ENCODE measurements at places on chromosomes 5 and 9.

DNA sequence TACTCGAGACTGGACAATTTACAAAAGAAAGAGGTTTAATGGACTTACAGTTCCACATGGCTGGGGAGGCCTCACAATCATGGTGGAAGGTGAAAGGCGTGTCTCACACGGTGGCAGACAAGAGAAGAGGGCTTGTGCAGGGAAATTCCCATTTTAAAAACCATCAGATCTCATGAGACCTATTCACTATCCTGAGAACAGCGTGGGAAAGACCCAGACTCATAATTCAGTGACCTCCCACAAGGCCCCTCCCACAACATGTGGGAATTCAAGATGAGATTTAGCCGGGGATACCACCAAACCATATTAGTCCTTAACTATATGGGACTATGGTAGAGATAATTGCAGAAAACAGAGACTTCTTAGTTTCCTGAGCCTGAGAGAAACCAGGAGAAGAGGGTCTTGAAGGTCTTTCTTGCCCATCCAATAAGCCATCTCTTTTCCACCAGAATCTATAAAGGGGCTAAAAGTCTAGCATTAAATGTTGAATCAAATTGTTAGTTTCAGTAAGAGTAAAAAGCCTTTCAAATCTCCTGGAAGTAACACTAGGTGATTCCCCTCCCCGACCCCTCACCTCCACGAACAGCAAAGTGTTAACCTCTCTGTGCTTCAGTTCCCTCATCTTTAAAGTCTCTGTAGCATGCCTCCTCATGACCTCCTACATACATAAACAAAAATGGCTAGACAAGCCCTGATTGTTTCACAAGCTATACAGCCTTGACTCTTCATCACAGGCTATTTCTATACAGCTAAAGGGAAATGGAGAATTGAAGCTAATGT is 259.1 kb downstream of the TMEM167A start:
- no peak for DNase-seq

DNA sequence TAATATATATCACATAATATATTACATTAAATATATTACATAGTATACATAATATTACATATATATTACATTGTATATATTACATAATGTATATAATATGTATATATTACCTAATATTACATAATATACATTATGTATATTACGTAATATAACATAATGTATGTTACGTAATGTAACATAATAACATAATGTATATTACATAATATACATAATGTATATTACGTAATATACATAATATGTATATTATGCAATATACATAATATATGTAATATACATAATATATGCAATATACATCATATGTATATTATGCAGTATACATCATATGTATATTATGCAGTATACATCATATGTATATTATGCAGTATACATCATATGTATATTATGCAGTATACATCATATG is 19.1 kb downstream of the CYLC2 start:
- no peak for DNase-seq

GRCh38 chr5:80761966-80762365 is 107.2 kb upstream of the DHFR start:
- DNase-seq = no peak

DNA sequence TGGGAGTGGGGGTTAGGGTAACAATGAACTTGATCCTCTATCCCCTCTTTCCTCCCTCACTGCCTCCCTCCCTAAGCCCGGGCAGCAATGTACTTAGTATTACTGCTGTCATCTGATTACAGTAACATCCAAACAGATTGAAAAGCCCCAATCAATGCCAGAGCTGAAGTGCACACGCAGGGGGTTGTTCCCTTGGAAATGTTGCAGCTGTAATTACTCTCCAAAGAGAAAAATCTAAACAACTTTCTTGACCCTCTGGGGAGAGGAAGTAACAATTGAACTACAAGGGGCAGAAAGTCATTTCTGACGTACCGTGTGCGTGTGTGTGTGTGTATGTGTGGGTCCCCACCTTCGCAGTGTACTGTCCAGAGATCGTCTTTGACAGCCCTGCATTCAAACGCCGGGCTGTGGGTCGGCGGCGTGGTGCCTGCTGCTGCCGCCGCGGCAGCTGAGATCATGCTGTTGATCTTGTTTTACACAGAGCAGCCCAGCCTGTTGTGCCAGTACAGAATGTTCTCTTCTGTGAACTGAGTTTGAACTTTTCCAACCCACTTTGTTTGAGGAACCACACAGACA is 66.0 kb upstream of the KLF9 start:
- DNase-seq = peak; percentile 90

DNA sequence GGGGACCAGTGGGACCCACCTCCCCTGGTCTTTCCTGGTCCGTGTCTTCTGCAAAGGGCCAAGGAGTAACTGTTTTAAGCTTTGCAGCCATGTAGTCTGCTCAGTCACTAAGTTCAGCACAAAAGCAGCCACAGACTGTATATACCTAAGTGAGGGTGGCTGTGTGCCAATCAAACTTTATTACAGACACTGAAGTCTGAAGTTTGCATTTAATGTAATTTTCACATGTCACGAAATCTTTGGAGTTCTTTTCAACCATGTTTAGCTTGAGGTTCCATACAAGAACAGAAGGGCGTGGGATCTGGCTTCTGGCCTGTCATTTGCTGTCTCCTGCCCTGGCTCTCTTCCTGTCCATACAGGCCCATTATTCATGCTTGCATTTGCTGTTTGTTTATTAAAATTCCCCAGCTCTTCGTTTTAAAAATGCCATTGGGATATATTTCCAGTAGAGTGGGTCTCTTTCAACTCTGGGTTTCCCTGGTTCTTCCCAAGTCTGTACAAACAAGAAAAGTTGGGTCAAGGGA is 64.2 kb upstream of the ECM2 start:
- DNase-seq = no peak

DNA sequence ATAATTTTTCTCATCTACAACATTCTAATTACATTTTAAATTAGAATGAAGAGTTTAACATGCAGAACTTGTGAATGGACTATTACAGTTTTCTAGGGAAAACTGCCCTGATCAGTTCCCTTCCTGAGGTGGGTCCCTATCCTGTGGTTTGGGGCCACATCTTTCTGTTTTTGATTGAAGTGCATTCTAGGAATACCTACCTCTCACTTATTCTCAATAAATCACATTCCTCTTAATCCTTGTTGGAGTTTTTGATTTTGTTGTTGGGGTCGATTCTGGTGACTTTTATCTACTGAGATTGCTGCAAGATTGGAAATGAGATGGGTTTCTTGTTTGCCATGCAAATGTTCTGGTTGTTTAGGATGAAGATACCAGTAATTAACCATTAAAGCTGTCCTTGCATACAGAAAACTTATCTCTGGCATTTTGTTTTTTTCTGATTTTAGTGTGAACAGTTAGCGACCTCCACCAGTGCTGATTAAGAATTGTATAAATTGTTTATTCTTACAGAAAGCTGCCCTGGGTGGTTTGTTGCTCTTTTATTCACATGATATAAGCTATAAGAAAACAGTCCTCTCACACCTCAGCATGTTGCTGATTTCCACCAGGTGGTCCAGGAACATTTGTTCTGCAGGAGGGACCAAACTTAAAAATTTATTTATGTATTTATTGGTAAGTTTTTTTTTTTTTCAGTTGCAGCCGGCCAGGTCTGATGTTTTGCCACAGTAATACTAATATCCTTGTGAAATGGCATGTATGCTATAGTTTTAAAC is 269.9 kb downstream of the FANCC start:
- no peak for DNase-seq

- no peak for DNase-seq
Observed at GRCh38 chr5:54390015-54390414, 65.5 kb upstream of the HSPB3 start.

DNA sequence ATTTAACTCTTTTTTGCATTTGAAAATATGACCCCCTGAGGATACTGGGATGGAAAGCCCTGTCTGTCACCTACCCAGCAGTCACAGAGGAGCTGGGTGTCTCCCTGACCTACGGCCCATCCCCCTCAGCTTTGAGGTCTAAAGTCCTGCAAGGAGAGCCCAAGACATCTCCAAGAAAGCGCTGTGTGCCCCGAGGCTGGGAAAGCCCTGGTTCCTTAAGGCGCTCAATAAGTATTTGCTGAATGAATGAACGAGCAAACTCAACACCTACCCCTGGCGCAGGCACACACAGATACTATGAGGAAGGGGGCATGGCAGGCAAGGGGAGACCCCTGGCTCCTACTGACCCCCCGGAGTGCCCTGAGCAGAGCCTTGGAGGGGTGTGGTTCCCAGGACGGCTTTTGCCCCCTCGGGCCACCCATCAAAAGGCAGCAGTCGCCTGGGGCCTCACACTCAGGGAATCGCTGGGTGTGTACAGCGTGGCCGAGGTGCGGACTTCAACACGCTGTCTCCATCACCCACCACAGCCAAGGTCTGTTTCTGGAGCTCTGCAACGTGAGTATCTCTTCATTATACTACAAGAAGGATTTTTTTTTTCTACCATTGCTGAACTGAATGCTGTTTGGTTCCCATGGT is 211.6 kb downstream of the ERCC6L2 start:
- no peak for DNase-seq

DNA sequence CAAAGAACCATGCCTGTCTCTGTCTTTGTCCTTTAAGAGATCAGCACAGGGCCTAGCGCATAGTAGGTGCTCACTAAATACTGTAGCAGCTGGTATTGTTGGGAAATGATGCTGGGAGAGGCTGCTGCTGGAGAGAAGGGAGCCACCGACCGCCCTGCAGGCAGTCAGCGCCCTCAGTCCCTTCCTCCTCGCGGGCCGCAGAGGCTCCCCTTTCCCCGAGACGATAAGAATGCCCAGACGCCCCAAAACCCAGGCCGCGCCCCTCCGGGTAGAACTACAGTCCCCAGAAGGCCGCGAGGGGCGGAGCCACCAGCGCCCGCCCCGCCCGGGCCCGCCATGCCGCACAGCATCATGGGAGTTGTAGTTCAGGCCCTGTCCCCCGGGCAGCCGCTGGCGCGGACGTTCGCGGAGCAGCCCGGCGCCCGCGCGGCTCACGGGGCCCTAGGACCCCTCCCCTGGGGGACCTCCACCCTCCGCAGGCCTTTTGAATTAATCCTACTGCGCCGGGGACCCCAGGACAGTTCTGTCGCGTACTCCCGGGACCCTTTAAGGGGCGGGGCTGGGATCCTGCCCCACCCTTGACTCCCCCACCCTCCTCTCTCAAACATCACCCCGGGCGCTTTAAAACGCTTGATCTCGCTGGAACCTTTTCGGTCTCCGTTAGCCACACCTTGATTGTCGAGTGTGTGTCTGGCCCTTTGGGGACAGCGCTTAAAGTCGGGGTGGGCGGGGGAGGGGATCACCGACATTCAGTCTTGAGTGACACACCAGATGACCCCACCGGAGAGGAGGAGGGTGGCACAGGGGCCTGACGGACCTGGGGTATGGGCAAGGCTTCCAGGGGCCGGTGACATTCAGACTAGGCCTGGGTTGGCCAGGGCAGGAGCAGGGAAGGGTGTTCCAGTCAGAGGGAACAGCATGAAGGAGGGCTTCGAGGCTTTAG is 24.8 kb upstream of the IER5L start:
- DNase-seq = peak; percentile 84

DNA sequence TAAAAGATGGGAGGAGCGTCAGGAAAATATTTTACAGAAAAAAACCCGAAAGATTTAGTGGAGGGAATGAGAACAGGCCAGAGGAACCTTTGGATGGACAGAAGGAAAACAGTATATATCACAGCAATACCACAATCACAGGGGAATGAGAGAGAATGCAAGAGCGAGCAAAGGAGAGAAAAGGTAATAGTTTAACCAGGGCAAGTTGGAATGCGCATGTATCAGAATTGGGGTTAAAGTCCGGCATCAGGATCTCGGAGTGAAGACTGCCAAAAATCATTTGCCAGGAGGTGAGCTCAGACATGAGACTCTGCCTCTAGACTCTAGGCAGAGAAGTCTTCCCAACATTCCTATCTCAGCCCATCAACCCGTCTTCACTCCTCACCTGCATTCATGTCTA is 36.8 kb downstream of the PCDHGC5 start:
- no peak for DNase-seq

GRCh38 chr9:85483208-85483607 is 258.5 kb downstream of the AGTPBP1 start:
- DNase-seq = no peak

GRCh38 chr5:178677429-178677828 is 50.6 kb upstream of the CLK4 start:
- DNase-seq = no peak

DNA sequence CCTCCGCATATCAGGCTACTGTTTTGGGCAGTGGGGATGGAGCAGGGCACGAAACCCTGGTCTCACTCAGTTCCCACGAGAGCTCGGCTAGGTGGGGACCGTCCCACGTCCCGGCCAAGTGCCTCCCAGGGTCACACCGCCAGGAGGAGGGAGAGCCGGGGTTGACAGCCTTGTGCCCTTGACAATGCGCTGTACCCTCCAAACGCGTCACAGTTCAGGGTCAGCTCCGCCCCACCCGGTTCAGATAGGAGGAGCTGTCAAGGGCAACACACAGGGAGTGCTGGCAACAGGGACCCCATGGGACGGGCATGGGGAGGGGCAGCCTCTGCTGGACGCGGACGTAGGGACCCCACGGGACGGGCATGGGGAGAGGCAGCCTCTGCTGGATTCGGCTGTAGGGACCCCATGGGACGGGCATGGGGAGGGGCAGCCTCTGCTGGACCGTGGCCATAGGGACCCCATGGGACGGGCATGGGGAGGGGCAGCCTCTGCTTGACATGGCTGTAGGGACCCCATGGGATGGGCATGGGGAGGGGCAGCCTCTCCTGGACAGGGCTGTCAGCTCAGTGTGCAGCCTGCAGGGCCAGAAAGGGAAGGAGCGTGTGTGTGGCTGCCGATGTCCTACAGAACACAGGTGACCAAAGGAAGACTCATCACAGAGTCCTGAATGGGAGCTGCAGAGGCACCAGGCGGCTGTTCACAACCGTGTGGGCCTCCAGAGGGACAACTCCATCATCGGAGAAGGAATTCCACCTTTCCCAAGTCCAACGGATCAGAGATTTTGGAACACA is 29.4 kb downstream of the PNPLA7 start:
- no peak for DNase-seq

DNA sequence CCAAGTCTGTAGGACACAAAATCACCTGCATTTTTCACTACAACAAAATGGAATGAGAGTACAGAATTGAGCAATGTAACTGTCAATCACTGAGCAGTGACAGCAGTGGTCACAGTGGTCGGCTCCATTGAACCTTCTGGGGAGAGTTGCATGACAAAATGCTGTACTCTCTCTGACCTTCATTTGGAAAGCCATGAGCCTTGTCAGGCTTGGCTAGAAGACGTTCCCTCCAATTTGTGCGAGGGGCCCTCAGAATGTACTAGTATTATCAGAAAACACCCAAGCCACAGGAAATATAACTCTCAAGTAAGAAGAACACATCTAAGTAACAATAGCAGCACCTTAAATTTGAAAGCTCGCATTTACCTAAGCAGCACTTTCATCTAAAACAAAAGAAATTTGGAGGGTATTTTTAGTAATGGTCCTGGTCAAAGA is 425.6 kb upstream of the MEF2C start:
- DNase-seq = no peak

- DNase-seq = no peak
Observed at GRCh38 chr5:180157866-180158265, 51.1 kb downstream of the RASGEF1C start.
